ENCODE measurements at places on chromosomes 1 and 21.

DNA sequence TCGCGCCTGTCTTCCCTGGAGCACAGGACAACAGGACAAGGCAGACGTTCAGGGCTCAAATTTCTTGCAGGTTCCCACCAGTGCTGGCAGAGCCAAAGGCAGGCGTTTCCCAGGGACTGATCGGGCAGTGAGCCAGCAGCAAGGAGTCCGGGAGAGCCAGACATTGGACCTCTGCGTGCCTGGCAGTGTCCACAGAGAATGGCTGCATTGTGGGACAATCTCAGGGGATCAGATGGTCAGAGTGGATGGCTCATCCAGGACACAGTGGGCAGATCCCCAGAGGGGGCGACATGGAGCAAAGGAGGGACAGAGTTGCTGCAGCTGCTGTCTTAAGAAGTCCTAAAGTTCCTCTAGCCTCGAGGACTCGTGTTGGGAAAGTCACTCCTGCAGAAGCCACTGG lies 4.6 kb downstream of the TMEM63A start:
- no peak for DNase-seq

- DNase-seq, result no peak
These were observed 64.0 kb upstream of the DIP2A start for GRCh38 chr21:46394595-46395104.

- DNase-seq, result no peak
These were observed 950 bp upstream of the KRTAP10-7 start for GRCh38 chr21:44599264-44600029.

DNA sequence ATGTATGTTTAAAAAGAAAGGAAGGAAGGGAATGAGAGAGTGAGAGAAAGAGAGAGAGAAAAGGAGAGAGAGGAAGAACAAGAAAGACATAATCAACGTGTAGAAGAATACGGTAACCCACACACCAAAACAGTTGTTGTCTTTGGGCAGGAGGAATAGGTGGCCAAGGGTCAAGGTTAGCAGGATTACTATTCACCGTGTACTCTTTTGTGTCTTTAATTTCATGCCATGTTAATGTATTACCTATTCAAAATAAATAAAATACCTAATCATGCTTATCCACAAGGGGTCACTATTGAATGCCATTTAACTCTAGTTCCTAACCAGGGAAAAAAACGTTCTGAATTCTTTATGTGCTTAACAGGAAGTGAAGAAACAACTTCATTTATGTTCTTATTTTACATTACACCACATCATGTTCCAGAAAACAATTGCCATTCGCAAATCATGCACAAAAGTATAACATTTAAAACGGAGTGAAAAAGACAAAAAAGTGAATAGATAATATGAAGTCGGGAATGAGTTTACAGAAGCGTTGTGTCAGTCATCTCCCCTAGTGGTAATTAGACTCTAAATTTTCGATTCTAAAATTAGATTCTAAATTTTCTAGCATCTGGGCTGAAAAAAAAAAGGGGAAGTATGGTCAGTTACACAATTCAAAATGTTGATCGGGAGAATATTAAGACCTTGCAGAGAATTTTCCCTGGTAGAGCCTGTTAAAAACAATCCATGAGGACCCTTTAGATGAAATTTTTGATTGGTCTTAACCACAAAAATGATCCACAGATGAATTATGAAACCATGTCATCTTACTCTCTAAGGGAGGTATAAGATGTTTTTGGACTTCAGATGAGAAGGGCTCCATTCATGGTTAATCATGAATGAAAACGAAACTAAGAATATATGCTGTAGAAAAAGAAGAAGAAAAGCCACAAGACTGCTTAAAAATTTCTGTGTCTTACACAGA lies 700 bp upstream of the KMO start:
- DNase-seq, result no peak

DNA sequence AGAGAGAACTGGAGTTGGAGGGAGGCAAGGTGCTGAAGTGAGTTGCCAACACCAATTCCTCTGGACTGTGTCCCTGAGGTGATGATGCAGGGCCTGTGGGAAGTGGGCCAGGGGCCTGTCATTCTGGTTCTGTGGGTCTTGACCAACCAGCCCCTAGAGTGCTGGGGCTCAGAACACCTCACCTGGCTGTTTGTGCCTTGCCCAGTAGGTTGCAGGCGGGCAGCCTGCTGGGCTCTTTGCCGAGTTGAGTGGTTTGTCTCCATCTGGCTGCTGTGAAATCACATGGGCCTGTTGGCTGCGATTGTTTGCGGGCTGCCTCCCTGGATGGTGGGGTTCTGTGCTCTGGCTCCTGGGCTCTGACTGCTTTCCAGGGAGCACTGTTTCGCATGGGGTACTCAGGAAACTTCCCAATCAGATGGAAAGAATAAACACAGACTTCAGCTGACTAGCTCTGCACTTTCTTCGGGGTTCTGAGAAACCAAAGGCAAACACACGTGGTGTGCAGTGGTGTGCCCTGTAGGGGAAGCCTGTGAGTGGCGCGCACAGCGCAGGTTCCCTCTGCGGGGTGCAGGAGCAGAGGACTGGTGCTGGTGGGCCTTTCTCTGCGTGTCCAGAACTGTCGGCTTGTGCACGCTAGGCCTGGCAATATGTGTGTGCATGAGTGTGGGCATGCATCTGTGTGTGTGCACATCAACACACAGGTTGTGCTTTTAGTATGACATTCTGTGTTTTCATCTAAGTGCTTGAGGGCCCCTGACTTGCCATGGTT lies 95.1 kb downstream of the RHOU start:
- DNase-seq, result no peak

- DNase-seq, result no peak
These were observed 1.9 kb downstream of the GPSM2 start for GRCh38 chr1:108878678-108879077.

- DNase-seq, result no peak
These were observed 659.4 kb upstream of the CAMK1G start for GRCh38 chr1:208923946-208924720.

GRCh38 chr1:151994956-151995355 lies 1.3 kb upstream of the S100A10 start:
- DNase-seq, result no peak

GRCh38 chr1:246639732-246640131 lies 73.5 kb downstream of the CNST start:
- DNase-seq, result no peak

GRCh38 chr1:193356249-193356648 lies 169.8 kb upstream of the B3GALT2 start:
- no peak for DNase-seq

- no peak for DNase-seq
These were observed 57.0 kb downstream of the MDM4 start for GRCh38 chr1:204572923-204573922.

DNA sequence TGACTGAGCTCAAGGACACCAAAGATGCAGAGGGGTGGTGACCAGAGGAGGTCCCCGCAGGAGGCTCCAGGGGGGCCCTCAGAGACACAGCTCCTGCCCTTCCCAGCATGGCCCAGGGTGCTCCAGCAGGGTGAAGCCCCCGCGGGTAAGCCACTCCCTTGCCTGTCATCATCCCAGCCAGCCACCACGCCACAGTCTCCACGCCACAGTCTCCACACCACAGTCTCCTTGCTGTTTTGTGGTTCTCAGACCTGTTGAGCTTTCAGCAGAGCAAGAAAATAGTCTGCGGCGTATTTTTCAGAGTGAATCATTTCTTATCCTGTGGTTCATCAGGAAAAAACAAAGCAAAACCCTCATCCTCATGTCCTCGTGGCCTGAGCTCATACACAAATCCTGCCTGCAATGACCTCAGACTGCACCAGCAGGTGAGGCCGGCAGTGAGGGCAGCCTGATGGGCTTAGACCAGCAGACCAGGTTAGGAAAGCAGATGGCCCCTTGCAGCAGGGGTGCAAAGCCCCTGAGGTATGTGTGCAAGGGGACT lies 25.7 kb upstream of the ABCG1 start:
- peak; percentile 47 for DNase-seq

GRCh38 chr1:11795238-11795890 lies 10.4 kb downstream of the MTHFR start:
- DNase-seq, result no peak

DNA sequence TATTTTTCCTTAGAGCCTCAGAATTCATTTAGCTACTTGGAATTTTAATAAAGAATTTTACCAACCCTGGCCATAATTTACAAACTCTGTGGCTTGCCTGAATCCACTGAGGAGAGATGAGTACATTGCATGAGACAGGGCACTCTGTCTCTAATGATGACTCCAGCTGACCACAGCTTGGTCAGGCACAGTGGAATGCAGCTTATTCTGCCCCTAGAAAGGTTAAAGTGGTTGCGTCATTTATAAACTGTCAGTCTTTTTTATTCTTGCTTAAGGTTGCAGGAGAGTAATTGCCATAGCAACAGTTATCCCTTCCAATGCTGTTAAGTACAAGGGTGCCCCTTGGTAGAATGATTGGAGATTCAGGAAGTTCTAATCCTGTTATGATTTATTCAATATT lies 28.3 kb downstream of the PDE4B start:
- no peak for DNase-seq

GRCh38 chr21:27306791-27307775 lies 340.2 kb upstream of the ADAMTS5 start:
- DNase-seq, result no peak

DNA sequence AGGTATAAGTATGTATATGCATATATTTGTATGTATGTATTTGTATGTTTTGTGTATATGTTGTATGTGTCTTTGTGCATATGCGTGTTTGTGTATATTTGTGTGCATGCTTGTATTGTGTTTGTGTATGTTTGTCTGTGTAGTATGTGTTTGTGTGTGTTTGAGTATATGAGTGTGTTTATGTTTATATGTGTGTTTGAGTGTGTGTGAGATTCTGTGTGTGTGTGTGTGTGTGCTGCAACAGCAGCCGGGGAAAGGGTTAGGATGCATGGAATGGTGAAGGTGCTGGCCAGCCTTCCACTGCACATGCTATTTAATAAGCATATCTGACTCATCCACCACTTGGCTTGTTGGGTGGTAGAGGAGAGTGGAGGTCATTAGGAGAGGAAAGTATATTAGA lies 46.6 kb upstream of the RAB4A start:
- DNase-seq, result no peak

DNA sequence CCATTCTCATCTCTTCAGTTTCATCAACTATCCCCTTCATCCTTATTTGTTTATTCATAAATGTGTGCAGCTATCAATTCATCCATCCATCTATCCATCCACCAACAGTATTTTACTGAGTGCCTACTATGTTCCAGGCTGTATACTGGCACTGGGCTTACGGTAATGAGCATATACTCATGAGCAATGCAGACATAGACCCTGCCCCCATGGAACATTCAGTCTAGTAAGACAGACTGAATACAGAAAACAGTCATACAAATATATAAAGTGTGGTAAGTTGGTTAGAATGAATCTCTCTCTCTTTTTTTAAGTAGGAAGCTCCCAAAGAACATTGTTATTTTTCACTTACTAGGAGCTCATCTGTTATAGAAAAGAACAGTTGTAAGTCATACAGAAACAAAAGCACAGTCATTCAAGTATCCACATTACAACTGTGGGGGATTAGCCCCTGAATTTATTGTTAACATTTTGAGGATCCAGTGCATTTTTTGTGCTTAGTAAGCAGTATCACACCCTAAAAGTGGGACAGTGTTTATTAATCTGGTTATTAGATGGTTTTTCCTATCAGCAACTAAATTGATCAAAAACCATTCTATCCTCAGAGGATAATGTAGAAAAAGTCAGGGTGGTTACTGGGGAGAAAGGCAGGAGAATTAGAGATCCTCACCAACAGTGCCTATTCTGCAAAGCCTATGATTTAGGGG lies 3.6 kb downstream of the SLC16A4 start:
- DNase-seq, result no peak

- no peak for DNase-seq
These were observed 35.6 kb downstream of the C4BPA start for GRCh38 chr1:207139616-207140015.

GRCh38 chr1:160708801-160709200 lies 2.8 kb downstream of the CD48 start:
- DNase-seq, result no peak

DNA sequence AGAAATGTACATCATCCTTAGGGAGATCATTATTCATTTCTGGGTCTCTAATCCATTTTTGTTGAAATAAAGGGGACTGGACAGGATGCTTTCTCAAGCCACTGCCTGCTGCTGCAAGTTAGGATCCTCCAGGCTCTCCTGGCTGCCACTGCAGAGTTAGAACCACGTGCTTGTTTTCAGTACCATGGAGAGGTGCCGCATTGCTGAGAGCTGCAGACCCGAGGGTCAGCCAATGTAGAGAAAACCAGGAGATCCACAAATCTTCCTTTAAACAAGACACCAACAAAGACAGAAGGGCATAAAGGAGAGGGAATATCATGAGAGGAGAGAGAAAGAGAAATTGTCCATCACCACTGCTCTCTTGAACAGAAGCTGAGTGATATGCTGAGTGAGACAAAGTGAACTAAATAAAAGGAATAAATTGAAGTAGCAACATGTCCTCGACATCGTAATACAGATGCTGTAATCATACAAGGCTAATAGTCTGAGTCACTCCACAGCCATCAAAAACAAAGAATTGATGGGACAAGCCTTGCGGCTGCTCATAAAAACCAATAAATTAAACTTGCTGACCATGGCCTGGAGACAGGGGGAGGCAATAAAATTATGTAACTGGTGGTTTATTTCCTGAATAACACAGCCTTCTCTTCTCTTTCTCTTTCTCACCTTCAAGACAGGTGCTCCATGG lies 255.7 kb downstream of the OMA1 start:
- no peak for DNase-seq

DNA sequence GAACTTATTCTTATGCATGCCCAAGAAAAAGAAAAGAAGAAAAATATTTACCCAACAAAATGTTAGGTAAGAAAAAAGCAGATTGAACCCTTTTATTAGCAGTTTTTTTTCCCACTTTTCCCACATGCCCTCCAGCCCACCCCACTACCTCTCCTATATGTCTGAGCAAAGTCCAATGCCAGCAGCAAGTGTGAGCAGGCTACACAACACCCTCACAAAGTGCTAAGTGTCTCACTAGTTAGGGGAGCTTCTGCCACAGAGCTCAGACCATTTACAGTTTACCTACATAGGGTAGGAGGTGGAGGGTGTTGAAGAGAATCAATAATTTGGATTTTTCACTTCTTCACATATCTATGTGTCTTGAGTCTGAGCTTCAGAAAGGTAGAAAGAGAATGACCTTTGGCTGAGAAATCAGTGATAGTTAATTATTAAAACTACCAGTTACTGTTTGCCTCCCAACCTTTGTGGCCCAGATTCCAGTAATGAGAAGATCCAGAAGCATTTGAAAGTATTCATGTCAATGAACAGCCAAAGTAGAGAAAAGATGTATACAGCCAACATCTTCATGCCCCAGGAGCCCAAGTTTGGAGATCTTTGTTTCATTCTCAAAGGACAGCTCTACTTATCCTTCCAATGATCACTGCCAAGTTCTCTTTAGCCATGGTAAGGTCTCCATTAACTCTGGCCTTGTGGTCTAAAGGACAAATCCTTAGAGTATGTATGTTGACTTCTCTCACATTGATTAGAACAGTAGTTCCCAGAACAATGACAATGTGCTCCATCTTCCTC lies 26.2 kb downstream of the OR10J5 start:
- DNase-seq, result no peak

Measured in activated gamma-delta T cell (primary cell).